HCEC 1CT (cell line): ENCODE measurements at places on chromosomes 16 and 17.
A peak's percentile ranks its signal among the peaks of the same experiment; 100 is the strongest.

DNA sequence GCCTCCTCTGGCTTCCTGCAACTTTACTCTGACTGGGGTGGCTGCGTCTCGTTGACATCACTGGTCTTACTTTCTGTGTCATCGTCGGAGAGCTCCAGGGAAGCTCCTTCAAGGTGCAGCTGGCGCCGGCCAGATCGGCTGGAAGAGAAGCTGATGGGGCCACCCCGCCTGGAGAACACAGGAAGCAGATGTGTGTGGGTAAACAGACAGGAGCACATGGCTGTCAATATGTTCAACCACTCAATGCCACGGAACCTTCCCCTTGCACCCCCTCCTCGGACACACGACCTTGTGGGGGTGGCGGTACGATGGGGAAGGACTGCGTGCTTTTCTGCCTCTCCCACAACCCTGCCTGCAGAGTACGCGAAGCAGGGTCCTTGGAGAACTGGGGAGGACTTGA, 40.1 kb downstream of the NDEL1 start:
- DNase-seq = no peak

DNA sequence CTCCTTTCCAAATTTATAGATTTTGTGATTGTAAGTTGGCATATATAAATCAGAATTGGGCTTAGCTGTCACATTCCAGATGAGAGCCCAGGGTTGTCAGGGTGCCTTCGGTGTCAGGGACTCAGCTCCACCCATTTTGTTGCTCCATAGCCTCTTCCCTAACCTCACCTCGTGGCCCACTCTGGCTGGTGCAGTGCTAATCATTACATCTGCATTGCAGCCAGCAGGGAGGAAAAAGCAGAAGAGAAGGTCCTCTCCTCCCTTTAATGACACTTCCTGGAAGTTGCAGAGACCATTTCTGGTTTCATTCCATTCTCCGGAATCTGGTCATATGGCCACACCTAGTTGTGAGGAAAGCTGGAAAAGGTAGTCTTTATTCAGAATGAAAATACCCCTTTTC, 113.3 kb downstream of the CCT6B start:
- DNase-seq = no peak

DNA sequence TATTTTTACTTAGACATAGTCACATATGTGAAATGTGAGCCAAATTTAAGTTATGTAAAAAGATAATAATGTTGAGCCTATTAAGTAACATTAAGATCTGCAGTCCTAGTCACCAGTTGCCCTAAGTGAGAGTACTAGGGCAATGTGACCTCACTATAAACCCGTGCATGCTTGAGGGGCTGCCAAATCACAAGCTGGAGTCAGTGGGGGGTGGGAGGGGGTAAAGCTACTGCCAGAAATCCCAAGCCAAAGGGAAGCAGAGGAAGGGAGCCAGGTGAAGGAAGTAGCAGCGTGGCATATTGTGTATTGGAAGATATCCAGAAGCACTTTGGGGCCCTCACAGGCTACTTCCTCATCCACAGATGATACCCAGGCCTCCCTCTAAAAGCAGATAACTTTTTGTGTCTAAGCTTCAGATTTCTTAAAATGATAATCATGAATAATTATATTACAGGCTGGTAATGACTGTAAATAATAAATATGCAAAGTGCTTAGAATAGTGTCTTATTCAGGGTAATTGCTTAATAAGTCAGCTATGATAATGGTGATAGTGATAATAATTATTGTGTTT, 134.1 kb downstream of the CA10 start:
- DNase-seq = no peak

GRCh38 chr17:42555122-42555622, 2.4 kb downstream of the HSD17B1 start:
- no peak for DNase-seq

DNA sequence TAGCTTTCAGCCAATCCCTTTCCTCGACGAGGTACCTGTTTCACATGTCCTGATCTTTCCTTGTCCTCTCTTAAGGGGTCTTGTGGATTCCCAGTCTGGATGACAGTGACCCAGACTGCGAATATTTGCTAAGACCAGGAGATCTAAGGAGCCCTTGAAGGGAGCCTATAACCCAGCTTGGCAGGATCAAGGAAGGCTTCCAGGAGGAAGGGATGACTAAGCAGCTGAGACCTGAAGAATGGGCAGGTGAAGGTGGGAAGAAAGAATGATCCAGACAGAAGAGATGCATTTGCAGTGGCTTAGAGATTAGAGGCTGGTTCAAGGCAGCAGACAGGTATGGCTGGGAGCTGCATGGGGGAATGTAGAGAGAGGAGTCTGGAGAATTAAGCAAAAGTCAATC, 1.9 kb upstream of the PDK2 start:
- no peak for DNase-seq

DNA sequence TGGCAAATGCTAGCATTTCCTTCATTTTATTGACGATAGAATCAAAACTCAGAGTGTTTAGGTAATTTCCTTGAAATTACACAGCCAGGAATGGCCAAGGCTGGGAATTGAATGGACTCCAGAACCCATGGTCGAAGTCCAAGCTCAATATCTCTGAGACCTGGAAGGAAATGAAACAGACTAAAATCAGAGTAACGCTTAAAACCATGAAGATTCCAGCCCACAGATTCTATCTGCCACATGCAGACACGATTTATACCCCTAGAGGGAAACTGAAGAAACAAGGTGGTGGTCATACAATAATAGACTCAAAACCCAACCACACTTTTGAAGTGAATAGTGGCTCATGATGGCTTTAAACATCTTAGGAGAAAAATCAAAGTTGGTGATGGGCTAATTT, 95.6 kb downstream of the PRKCA start:
- no peak for DNase-seq

GRCh38 chr17:61065263-61065773, 334.3 kb upstream of the TBX2 start:
- DNase-seq = peak; percentile 18

GRCh38 chr17:29633886-29634285, 11.2 kb upstream of the CORO6 start:
- no peak for DNase-seq

DNA sequence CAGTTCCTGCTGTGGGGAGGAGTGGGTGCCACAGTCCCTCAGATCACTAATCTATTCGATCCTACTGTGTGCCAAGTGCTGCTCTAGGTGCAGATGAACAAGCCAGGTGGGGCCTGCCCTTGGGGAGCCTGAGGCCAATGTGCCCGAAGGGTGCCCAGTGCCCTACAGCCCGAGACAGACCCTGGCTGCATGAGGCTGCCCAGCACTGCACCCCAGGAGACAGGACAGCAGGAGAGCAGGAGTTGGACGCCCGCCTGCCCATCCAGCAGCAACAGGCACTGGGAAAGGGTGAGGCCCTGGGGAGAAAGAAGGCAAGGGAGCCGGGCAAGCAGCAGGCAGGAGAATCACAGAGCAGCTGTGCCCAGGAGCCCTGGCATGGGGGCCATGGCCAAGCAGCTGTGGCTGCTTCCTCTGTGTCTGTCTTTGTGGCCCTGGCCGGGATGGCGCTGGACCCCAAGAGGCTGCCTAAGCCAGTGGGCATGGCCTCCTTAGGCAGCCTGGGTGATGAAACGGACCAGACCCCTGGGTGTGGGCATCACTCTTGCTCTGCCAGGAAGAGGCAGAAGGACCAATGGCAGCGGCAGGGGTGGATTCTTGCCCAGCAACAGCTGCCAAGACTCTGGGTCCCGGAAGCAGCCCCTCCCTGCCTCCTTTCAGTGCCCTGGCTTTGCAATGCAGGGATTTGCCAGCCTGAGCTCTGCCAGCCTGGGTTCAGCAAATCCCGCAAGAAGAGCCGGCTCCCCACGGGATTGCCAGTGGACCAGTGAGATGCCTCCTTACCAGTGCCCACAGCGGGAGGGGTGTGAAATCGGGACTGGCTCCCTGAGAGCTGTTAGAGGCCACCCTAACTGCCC, 179.6 kb upstream of the TNRC6C start:
- DNase-seq = no peak
